ELF-1 (cell line): ENCODE measurements at places on chromosomes 2 and 18.
A peak's percentile ranks its signal among the peaks of the same experiment; 100 is the strongest.

DNA sequence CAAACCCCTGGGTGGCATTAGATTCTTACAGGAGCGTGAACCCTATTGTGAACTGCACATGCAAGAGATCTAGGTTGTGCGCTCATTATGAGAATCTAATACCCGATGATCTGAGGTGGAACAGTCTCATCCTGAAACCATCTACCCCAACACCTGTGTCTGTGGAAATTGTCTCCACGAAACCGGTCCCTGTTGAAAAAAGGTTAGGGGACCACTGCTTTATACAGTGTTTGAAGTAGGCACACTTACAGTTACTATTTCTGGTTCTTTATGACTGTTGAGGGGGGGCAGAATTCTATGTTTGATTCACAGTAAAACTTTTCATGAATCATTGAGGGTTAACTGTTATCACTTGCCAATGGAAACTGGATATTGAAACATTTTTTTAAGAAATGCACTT, 72.0 kb downstream of the RIF1 start:
- DNase-seq: no peak

- no peak for DNase-seq
Measured at GRCh38 chr2:223007531-223007930, 44.5 kb upstream of the KCNE4 start.

- DNase-seq: peak; percentile 56
Measured at GRCh38 chr2:207528980-207529329, 807 bp upstream of the CREB1 start.

DNA sequence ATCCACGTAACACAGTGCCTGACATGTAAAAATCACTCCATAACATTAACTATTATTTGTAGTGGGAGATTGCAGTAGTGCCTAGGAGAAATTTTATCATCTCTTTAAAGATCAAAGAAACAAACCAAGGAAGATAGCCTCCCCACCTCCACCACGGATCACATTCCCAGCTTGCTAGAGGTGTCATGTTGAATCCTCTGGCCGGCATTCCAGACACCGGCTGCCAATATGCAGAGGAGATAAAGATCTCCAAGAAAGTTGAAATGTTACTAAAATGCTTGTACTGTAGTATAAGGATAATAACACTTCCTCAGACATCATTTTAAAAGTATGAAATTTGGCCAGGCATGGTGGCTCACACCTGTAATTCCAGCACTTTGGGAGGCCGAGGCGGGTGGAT, 6.1 kb upstream of the ATG16L1 start:
- no peak for DNase-seq
